ENCODE measurements at places on chromosomes 7 and 10.

DNA sequence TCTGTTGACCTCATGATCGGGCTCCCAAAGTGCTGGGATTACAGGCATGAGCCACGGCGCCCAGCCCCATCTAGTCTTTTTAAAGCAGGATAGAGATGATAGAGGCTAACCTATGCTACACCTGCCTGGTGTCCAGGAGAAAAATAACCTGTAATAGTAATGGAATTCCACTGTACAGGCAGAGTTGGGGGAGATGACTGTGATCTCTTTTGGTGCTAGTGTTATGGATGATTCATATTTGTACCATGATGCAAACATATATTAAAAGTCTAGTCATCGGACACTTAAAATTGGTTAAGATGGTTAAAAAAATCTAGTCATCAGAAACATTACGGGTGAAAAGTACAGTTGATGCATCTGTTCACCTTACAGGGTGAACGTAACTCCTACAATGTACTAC is 6.1 kb upstream of the SAR1A start:
- peak; percentile 53 for DNase-seq

DNA sequence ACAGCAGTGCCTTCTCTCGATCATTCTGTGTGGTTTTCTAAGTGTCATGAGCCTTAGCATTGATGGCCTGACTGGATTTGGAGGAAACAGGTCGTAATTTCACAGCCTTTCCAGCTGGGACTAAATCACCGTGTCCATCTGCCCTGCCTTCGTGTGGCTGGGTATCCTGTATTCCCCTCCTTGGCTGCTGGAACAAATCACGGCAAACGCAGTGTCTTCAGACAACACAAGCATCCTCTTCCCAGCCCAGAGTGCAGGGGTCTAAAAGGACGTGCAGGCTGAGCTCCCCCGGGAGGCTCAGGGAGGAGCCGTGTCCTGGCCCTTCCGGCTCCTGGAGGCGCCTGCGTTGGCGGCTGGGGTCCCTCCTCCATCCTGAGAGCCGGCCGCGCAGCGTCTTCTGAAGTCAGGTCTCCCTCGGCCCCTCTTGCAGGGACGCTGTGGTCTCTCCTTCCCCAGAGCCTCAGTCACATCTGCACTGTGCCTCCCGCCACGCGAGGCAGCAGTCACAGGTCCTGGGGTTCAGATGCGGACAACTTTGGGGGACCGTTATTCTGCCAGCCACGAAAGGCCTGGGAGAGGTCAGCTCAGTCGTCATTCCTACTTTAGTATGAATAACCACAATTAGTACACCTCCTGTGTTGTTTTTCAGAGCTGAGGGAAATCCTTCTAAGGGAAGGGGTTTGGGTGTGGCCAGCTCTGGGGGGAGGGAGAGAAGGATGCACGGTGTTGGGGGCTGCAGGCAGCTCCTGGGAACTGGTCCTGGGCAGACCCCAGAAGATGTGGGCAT is 41.1 kb downstream of the FAM20C start:
- no peak for DNase-seq

- no peak for DNase-seq
These were observed 66.9 kb downstream of the MYO3A start for GRCh38 chr10:26000971-26001370.

DNA sequence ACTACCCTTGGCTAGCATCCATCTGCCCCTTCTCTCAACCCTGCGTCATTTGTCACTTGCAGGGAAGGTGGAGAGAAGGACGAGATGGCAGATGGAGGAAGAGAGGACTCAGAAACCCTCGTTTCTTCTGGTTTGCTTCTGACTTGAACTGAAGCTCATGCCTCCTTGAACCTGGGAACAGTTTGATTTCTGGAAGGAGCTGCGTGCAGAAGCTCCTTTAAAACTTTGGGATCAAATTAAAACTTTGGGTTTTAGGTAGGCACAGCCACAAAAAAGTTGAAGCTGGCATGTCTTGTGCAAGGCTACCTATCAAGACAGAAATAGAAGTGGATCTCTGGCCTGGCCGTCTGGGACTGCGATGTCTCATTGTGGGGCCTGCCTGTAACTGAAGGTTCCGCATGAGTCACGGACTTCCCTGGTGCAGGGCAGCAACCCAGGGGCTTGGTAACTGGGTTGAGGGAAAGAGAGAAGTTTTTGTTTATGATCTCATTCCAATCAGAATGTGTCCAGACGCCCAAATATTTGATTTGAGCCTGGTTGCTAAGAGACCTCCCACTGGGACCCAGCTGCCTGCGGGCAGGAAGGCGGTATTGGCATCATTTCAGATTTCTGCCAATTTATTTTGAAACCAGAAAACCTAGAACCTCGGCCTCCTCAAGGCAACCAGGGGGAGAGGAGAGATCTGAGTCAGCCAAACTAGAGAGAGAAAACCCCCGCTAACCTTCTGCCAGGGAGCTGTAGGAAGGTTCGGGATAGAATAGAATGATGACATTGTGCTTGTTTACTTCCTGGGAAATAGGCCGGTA is 15.8 kb upstream of the CAMK1D start:
- DNase-seq = peak; percentile 99

- DNase-seq = no peak
These were observed 1.8 kb downstream of the PALD1 start for GRCh38 chr10:70480239-70480861.

DNA sequence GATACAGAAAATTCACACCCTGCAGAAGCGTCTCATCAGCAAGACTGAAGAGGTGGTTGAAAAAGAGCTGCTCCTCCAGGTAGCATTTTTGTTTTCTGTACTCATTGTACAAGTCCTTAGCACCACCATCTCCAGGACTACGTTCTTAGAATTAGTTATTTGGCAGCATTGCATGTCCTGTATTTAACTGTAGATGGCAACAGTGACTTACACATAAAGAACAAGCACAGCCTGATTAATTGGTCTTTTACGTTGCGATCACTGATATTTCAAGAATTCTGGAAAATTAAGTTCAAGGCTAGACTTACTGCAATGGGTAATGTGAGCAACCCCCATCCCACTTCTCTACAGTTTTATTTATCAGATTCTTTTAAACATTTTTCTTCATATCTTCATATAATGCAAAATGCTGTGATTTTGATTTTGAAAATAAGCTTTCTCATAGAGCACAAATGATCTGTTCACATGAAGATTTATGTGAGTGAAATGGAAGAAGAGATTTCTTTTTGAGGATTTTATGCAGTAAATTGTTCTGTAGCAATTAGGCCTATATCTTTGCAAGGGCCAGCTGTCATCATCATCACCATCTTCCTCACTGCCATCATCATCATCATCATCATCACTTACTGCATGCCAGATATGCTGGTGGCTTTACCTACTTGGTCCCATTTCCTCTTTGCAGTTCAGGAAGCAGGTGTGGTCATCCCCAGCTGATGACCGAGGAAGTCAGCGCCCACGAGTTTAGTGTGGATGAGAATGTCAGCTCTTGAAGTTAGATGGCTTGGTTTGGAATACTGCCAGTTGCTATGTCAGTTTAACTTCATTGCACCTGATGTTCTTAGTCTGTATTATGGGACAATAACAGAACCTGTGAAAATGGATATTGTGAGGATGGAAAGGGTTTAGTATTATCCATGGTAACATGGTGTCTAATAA is 53.4 kb downstream of the CFAP58 start:
- DNase-seq = peak; percentile 48

Measured in RWPE1 (cell line).